Stimulated activated CD4-positive, alpha-beta T cell treated with anti-CD3 and anti-CD28 coated beads, Interleukin-1b, Interleukin-23, amount 100 ng/mL, for 1 hour (primary cell): ENCODE measurements at places on chromosomes 7 and 10.
A peak's percentile ranks its signal among the peaks of the same experiment; 100 is the strongest.

DNA sequence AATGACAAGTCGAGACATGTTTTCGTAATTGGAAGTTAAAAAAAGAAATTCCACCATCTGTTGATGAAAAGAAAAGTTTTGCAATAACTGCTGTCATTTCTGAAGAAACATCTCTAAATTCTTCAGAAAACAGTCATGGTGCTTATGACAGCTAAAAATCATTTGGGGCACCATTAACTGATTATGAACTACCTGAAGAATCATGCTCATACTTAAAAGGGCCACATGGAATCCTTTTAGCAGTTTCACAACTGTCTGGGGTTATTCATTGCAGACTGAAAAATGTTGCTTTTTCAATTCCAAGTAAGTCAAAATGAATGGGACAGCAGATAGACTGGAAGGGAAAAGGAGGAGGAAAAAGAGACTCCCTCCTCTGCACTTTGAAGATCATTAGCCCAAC lies 134.2 kb downstream of the CHN2 start:
- DNase-seq, result no peak

DNA sequence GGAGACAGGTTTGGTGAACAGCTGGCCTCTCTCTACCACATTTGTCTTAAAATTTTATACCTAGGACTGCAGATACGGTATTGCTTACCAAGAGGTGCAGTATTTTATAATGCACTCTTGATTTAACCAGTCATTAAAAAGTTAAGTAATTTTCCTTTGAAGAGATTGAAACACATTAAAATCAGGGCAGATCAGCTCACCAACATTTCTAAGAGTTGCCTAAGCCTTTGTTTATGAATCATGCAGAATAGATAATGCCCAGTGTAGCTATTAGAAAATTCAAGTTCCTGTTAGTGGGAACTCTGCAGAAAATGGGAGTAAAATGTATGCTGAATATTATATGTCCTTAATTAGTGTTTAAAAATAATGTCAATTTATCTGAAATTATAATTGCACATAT lies 140.2 kb upstream of the PRPS1L1 start:
- no peak for DNase-seq

DNA sequence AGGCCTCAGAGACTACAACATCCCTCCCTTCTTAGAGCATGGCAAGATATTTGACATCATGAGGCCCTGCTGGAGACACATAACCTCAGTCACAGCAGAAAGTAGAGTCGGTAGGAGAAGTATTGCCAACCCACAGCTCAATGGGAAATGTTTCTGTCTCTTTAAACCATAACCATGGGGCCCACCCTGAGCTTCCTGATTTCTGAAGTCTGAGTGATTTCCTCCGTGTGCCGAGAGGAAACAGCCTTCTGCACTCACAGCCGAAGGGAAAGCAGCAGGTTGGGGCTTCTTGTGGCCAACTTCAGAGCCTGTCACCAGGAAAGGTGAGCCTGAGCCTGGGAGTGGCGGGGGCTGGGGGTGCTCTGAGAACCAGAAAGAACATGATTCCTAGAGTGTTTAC lies at the start of gene GIMAP1:
GIMAP1 (plus strand) TSS at position 246 of the 400 bp plus-strand sequence. CDS start 2,435 bp downstream, outside the sequence.
- DNase-seq, result peak; percentile 47

- DNase-seq, result no peak
These were observed 1.7 kb downstream of the RALA start for GRCh38 chr7:39624935-39625694.

GRCh38 chr7:71665716-71666115 lies 533.8 kb downstream of the GALNT17 start:
- DNase-seq, result no peak

- DNase-seq, result no peak
These were observed 435.6 kb upstream of the C7orf33 start for GRCh38 chr7:148155000-148155399.

- no peak for DNase-seq
These were observed 16.5 kb upstream of the GPR37 start for GRCh38 chr7:124781907-124782734.

- no peak for DNase-seq
These were observed 360.9 kb upstream of the RNF32 start for GRCh38 chr7:156279635-156280034.

GRCh38 chr7:76066716-76067503 lies 19.0 kb downstream of the MDH2 start:
- no peak for DNase-seq

DNA sequence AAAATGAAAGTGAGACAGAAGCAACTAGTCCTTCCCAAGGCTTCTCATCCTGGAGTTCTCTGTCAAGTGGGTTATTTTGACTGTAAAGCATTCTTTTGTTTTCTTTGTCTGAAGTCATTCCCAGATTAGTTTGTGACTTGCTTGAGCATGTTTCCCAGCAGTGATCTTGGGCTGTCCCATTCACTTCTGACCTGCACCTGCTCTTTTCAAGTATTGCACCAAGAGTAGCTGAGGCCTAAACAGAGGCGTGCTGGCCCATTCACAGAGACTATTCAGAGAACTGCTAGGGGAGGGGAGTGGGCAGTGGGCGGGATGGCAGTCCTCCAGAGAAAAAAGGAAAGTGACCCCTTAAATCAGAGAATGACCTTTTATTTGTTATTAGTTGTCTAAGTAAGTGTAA lies 61.3 kb downstream of the CACNA2D1 start:
- DNase-seq, result no peak

DNA sequence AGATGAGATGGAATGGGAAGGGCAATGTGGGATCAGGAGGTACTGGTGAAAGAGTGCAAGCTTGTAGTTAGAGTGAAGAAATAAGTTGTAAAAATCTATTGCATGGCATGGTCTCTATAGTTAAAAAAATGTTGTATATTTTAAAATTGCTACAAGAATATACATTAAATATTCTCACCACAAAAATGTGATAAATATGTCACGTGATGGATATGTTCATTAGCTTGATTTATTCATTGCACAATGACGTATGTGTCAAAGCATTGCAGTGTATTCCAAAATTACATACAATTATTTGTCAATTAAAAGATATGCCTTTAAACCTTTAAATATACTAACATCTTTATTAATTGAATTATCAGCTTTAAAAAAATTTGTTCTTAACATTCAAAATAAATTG lies 1607.1 kb downstream of the REEP3 start:
- DNase-seq, result no peak

- no peak for DNase-seq
These were observed 137.3 kb upstream of the EEPD1 start for GRCh38 chr7:36015733-36016132.
